Glomerular endothelial cell (primary cell): ENCODE measurements at places on chromosomes 4 and X.

DNA sequence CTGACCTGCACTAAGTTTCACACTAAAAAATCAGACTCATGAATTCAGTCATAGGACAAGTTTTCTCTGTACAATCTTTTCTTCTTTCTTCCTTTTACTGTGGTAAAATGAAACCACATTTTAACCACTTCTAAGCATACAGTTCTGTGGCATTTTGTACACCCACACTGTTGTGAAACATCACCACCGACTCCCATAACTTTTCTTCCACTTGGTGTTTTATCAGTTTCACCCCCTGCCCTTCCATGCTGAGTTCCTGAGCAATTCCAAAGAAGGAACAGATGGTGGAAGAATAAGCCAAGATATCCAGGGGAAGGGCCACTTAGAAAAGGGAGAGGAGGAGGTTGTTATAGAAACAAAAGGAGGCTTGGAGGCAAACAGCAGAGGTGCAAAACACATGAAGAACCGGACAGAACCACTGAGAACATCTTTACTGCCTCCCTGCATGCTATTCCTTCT, 22.6 kb downstream of the SLC25A4 start:
- no peak for DNase-seq

GRCh38 chrX:100424012-100424411, 13.9 kb upstream of the PCDH19 start:
- no peak for DNase-seq

GRCh38 chr4:170872794-170873193, 783.0 kb upstream of the AADAT start:
- DNase-seq: no peak

- DNase-seq: no peak
Measured at GRCh38 chr4:178165251-178165950, 723.2 kb upstream of the AGA start.

- DNase-seq: no peak
Measured at GRCh38 chrX:119249891-119250290, 13.8 kb downstream of the PGRMC1 start.

DNA sequence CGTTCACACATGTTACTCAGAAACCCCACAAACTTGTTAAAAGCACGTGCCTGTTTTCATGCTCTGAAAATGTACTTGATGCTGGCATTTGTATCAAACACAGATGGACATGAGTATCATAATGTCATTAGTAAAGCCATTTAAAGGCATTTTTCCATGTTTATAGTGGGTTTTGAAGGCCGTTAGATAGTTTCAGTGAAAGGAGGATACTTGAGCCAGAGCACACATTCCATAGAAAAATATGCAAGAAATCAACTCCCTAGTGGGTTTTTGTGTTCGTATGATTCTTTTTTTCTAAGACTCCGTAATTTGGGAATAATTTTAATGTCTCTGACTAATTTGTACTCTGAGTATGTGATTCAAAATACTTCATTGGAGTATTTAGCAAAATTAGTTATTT, 216.2 kb upstream of the BMP3 start:
- DNase-seq: no peak

DNA sequence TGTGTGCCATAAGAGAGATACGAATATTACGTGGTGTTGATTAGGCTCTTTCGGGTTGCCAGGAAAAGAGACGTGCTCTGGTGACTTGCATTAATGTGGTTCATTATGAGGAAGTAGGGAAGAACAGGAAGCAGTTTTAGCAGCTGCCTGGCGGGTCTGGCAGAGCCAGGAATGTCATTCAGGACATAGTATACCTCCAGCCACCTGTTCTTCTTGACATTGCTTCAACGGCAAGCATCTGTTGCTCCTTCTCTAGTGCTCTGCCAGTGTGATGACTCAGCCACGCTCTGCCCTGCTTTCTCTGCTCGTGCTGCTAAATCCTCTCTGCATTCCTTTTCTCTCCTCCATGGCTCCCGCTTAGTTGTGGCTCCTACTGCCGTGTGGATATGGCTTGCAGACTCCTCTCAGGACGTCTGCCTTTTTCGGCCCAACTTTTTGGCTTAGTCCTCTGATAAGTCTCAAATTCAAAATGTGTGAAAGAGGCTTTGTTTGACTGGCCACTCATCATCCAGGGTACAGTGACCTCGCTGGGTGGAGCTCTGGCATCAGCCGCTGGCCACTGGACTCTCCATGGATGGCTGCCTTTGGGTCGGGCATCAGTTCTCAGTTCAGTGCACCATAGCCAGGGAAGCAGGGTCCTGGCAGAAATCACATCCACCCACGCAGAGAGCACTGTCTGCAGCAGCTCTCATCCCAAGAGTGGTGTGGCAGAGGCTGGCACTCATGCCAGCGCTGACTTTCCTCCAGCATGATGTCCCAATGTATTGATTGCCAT, 89.3 kb upstream of the KLF3 start:
- DNase-seq: no peak

DNA sequence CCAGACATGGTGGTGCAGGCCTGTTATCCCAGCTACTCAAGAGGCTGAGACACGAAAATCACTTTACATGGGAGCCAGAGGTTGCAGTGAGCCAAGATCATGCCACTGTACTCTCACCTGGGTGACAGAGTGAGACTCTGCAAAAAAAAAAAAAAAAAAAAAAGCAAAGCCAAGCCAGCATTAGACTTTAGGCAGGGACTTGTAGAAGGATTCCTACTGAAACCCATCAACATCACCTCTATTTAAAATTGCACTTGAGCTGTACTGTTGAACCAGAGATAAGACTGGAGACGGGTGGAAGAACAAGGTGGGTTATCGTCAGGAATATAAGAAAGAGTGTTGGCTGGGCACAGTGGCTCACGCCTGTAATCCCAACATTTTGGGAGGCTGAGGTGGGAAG, 15.7 kb upstream of the AFAP1 start:
- DNase-seq: no peak

DNA sequence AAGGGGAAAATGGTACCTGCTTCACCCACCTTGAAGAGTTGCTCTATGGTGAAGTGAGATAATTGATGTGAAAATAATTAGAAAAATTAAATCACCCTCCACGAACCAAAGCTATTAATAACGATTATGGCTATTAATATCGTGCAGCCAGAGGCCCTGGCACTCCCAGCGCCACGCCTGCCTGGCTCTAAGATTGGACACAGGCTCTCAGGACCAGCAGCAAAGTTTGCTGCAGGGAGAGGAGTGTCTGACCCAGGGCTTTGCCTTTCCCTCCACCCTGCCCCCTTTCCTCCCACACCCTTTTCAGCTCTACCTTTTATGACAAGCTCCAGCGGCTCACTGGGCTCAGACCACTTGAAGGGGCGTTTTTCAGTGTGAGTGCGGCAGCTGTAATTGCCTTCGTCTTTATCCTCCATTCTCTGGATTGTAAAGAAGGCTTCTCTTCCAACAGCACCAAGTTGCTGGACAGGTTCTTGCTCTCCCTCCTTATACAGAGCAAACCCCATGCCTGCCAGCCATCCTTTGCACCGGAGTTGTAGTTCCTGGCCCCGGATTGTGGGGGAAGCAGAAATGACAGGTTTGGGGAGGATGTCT, 11.5 kb downstream of the IGSF1 start:
- DNase-seq: no peak

DNA sequence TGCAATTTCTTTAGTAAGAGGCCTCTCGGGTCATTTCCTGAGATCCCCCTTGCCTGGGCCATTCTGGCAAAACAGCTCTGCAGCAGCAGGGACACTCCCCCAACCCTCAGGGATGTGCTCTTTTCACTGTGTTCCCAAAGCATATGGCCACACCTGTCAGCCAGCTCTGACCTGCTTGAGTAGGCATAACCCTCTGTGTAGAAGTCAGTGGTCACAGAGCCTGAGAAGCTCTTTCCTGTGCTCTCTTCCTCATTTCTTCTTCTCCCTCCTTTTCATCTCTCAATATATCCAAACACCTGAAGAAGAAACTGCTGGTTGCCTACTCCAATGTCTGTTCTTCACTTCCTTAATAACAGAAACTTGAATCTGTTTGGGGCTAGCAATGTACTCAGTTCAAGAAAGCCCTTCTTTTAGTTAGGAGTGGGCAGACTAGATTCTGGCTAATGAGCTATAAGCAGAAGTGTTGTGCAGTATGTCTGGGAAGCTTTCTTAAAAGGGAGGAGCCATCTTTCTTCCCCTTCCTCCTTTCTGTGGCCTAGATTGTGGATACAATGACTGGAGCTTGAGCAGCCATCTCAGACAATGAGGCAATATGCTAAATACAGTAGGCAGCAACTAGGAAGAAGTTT, 73.3 kb downstream of the PRPS1 start:
- DNase-seq: no peak

GRCh38 chr4:103425406-103425805, 227.3 kb upstream of the CENPE start:
- DNase-seq: no peak

- peak; percentile 80 for DNase-seq
Measured at GRCh38 chrX:15524417-15524816, 23.8 kb downstream of the BMX start.

DNA sequence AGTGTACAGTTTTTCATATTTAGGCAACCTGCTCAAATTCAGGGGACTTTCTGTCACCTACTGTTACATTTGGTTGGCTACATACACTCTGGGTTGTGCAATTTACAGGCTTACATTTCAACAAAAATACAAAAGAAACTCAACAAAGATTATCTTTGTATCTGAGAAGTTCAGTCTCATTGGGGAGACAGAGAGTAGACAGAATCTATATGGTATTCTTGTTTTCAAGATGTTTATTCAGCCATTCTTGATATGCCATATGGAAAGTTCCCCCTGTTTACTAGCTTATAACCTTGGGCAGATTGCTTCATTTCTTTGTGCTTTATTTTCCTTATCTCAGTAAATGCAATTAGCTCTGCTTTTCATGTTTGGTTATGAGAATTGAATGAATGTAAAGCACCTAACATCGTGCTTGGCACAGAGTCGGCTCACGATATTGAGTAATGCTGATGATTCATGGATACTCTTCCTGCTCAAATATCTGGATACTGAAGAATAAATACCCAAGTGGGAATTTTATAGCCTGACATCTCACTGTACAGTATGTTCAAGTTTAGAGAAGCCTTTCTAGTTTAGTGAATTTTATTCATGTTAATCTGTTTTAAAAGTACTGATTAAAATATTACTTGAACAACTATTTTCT, 96.5 kb upstream of the PACRGL start:
- peak; percentile 36 for DNase-seq

DNA sequence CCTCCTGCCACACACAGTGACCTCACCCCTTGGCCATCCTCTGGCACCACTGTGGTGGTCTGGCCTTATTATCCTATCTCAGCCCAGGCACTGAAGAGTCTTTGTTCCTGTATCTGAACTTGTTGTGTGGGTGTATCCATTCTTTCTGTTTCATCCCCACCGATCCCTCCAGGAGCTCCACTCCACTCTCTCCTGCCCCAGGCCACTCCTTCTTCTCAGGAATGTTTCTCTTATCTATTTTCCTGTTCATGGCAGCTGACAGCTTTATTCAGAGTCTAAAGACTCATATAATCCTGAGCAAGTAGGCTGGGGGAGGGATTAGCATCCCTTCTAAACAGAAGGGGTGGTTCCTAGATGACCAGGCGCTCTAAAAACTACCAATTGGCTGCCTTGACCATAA, 150.0 kb downstream of the ANAPC10 start:
- no peak for DNase-seq

GRCh38 chr4:19580095-19580494, 671.6 kb upstream of the SLIT2 start:
- DNase-seq: no peak

DNA sequence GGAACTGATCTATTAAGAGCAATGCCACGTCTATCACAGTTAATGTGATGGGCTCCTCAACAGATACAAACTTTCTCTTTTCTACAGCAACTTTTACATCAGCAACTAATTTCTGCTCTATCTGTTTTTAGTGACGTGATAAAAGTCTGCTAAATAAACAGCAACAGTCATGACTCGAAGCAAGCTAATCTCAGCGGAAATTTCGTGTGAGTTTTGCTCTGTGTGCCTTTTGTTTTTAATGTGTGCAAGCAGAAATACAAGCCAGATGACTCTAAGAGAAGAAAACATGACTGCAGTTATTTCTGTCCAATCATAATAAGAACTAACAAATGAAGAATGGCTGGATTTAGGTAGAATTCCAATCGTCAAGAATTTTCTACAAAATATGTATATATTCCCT, 214.3 kb downstream of the LDB2 start:
- DNase-seq: no peak

- DNase-seq: no peak
Measured at GRCh38 chr4:144171697-144172096, 31.2 kb upstream of the GYPA start.

- no peak for DNase-seq
Measured at GRCh38 chrX:1210844-1211243, 1.6 kb downstream of the CRLF2 start.

DNA sequence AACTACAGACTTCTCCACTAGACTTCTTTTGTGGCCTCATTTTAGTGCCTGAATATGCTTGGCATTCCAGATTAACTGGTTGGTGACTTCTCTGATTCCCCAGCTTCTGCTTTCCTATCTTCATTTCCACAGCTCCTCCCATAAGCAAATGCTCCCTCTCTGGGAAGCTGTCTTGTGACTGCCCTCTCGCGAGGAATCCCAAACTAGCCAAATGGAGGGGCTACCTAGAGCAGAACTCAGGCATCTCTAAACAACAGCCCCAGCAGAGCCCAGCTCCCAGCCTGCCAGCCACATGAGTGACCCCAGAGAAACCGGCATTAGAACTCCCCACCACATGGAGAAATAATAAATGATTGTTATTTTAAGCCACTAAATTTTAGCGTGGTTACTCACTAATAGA, 7.6 kb upstream of the VEGFD start:
- DNase-seq: no peak

DNA sequence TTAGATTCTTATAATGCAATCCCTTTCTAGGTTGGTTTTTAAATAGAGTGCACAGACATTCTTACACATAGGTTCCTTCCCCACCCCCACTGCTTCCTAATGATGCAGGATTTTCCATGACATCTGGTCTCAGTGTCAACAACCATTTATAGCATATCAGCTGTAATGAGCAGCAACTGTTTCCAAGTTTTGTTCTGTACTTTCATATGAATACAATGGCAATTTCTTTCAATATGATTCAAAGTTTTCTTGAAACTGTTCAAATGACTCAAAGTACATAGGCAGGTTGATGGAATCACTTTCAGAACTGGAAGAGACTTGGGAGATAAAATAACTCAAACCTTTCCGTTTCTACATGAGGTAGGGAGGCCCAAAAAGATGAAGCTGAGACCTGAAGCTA, 220.7 kb downstream of the CAMK2D start:
- DNase-seq: no peak
